ENCODE measurements at places on chromosomes 2 and 18.
A peak's percentile ranks its signal among the peaks of the same experiment; 100 is the strongest.

- DNase-seq, result no peak
These were observed 30.0 kb downstream of the ADCYAP1 start for GRCh38 chr18:934518-935133.

- DNase-seq, result peak; percentile 36
These were observed 80.0 kb downstream of the GFPT1 start for GRCh38 chr2:69306822-69307578.

DNA sequence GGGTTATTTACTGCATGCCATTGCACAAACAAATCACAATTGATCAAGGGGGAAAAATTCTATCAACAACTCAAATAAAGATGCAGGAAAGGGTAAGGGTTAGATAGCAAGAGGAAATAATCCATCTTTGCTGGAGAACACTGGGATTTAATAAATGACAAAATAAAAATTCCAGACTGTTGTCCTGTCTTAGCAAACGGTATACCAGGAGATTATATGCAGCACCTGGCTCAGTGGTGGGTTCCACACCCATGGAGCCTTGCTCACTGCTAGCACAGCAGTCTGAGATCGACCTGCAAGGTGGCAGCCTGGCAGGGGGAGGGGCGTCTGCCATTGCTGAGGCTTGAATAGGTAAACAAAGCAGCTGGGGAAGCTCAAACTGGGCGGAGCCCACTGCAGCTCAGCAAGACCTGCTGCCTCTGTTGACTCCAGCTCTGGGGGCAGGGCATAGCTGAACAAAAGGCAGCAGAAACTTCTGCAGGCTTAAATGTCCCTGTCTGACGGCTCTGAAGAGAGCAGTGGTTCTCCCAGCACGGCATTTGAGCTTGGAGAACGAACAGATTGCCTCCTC lies 296.5 kb upstream of the THSD7B start:
- no peak for DNase-seq

DNA sequence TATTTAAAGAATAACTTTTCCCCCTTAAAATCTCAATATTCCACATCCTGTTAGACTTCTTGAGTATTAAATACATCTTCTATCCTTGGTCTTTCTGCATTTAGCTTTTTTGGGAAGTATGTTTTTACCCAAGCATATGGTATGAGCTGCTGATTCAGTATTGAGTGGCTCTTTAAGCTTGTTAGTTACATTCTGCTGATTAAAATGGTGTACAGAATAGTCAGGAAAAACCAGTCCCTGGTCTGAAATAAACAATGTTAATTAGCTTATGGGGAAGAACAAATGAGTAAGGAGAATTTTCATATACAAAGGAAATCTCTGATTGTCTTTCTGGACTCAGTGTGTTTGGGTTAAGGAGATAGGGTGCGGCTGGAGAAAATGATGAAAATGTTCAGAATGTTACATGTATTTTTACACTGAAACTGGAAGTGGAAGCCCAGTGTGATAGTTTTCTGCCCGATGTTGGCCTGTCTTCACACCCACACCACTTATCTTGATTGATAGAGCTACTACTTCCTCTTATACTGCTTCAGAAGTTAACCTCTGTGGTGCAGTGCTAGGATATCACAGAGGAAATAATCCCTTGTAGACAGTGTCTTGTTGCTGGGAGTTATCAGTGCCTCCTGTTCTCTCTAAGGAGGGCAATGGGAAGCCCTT lies 84.0 kb downstream of the MSH2 start:
- no peak for DNase-seq

DNA sequence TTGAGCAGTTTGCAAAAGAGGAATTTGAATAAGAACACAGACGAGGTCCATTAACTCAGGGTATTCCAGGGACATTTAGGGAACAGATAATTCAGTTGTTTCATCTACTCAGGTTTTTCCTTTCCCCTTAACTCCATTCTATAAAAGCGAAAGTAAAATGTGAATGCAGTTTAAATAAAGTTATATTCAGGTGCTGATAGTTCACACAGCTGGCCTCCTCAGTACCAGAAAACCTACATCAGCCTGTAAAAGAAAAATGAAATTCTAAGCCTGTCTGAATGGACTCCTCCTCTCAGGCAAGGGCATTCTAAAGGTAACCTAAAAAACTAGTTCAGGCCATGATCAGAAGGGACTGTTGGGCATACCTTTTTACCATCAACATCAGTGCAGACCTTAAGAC lies 873.8 kb downstream of the SUCLG1 start:
- DNase-seq, result no peak

DNA sequence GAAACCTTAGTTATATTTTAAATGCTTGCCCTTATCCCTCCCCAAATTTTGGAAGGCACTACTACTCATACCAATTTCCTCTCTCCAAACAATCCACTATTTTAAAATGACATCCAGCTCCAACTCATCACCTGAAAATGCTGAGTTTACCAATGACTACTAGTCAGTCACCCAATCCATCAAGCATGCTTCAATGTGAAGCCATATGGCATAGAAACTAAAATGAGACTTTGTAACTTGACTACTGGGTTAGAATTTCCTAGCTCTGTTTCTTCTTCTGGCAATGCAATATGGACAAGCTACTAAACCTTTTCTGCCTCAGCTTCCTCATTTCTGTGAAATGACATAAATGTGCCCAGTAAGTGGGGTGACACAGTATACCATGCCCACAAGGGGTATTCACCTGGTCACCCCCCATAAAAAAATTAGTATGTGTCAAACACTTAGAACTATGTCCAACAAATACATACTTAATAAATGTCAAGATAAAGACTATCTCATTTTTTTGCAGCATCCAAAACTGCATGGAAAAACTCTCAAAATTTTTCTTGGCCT lies 10.0 kb upstream of the STPG4 start:
- no peak for DNase-seq

DNA sequence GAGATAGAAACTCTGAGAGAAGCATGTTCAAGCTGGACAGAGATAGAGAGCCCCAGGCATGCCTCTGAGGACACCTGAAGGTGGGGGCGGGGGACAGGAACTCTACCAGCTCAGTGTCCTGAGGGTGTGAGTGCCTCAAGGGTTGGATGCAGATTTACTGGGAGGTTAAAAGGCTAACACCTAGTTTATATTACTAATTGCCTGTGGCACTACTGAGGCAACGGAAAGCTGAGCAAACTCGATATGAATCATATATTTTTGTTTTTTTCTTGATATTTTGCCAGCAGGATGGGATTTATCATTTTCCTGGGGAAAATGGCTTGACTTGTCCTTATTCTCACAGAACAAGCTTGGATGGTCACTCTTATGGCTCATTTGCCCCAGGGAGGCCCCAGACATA lies 319.5 kb downstream of the ALK start:
- no peak for DNase-seq

- DNase-seq, result no peak
These were observed 389.5 kb upstream of the NRP2 start for GRCh38 chr2:205292665-205293295.

DNA sequence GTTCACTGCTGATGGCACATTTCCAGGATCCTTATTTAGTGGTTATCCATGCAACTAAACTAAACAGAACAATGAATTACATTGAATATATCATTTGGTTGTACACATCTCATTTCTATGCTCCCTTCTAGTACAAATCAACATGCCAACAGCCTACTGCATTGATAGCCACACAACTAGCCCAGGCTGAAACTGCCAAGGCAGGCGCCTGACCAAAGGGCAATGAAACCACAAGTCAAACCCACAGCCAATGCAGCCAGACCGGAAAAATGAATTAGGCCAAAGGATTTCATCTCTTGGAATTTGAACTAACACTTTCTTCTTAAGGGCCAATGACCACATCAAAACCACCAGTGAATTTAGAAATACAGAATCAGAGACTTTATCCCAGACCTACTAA lies 196.4 kb downstream of the NOL4 start:
- no peak for DNase-seq

DNA sequence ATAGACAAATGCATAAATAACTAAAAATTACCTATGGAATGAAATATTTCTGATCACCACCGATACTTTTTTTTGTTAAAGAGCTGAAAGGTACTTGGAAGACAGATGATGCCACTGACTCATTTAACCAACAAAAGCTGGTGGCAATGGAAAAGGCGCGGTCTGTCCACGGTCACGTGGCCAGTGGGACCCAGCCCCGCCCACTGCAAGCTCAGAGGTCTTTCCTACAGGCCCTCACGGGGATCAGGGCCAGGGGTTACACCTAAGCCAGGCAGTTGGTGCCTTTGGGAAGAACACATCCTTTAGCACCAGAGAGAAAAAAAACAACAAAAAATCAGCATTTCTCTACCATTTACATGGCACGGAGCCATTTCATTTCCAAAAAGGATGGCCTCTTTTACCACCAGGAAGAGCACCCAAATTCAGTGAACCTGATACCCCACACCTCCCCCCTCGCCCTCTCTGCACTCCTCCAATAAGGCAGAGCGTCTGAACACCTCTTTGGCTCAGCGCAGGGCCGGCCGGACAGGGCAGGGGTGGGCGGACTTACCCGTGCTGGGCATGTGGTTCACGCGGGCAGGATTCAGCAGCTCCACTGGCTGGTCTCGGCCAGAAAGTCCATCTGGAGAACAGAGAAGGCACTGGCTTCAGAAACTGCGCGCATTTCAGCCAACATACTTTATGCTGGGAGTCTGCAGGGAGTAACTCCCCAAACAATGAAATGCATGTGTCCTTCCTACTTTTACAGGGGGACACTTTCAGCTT lies 164.6 kb downstream of the HDAC4 start:
- no peak for DNase-seq

DNA sequence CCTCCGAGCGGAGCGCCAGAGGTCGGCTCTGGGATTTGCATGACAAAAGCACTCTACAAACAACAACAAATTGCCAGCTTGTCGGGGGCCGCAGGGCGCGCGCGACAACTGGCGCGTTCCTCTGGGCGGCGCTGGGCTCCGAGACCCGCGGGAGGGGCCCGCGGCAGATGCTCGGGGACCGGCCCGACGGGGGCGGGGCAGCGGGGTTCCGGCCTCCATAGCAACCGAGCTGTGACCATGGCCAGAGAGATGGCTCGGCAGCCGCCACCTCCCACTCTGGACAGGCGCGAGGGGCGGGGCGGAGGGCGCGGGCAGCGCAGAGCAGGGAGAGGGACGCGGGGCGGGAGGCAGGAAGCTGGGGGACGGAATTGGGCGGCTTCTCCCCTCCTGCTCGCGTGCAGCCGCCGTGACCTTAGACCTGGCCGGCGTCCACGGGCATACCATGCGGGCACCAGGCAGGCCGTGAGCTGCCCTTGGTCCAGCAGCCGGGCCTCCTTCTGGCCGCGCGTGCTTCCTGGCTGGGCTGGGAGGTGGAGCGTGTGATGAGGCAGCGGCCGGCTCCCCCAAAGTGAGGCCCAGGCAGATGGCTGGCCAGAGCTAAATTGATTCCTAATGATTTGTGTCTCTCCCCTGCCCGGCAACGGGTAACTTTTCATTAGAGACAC lies 171.5 kb downstream of the CELF4 start:
- DNase-seq, result no peak

DNA sequence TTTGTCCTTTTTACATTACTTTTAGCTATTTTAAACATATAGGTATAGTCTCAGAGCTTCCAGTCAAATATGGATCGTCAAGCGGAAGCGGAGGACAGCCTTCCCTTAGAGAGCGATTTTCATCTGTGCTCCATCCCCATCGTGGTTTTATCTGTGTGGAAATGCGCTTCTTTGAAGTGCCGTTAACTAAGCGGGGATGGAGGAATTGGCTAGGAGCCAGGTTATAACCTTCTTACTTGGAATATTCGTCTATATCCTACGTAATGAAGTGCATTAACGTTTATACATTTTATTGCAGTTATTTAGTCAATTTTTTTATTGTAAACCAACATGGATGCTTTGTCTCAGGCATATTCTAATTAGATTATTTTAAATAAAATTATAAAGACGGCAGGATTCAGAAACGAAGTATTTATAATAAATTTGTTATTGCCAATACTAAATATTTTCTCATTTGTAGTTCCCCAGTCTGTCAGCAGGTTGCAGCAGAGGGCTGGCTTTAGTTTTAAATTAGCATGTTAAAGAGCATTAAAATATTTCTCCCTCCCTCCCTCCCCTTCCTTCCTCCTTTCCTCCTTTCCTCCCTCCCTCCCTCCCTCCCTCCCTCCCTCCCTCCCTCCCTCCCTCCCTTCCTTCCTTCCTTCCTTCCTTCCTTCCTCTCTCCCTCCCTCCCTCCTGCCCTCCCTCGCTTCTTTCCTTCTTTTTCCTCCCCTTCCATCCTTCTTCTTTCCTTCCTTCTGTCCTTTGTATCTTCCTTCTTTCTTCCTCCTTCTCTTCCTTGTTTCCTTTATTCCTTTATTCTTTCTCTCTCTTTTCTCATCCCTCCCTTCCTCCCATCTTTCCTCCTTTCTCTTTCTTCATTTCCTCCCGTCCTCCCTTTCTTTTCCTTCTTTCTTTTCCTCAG lies 80.6 kb upstream of the DOCK10 start:
- no peak for DNase-seq

DNA sequence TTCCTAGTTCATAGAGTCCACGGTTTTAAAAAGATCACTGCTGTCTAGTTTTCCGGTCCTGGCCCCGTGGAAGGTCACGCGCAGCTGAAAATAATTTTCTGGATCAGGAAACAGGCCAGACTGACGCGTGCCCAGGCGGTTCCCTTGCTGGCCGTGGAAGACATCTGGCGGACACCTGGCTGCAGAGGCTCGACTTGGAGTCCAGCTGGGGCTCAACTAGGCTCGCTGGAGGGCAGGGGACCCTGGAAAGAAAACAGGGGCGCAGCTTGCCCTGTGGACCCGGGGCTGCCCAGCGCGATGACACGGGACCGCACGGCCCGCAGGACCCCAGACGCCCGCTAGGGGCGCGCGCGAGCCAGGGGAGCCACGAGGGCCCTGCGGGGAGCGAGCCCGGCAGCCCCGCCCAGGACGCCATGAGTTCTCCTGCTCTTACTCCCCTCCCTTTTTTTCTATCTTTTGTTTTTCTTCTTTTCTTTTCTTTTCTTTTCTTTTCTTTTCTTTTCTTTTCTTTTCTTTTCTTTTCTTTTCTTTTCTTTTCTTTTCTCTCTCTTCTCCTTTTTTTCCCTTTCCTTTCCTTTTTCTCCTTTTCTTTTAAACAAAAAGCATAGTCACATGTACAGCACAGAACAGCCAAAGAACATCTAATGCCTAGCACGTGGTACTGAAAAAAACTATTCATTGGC lies 43.2 kb upstream of the UBE2F start:
- DNase-seq, result peak; percentile 36

GRCh38 chr18:2179498-2180183 lies 391.7 kb downstream of the METTL4 start:
- no peak for DNase-seq

DNA sequence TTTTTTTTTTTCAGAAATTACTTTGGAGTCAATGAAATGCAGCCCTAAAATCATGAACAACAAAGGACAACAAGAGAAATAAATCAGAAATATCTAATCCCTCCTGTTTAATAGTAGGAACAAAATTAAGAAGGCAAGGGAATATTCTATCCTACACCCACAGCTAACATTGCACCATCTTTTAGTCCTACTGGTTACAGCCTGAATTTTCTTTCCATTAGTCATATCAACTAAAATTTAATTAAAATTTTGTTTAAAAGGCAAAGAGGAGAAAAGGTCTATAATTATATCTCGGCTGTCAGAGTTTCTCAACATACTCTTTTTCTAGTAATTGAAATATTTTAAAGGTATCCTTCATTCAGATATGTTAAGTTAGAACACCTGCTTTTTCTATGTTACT lies 61.9 kb downstream of the DTNA start:
- DNase-seq, result no peak

- DNase-seq, result no peak
These were observed 193.5 kb downstream of the MYO3B start for GRCh38 chr2:170371231-170371998.

GRCh38 chr18:76482971-76483691 lies 11.9 kb downstream of the ZNF516 start:
- no peak for DNase-seq

- DNase-seq, result no peak
These were observed 144.4 kb upstream of the FBXO11 start for GRCh38 chr2:48050711-48051110.

- DNase-seq, result no peak
These were observed 125.5 kb upstream of the SPRED2 start for GRCh38 chr2:65557616-65558573.

Data from stimulated activated CD8-positive, alpha-beta memory T cell treated with anti-CD3 and anti-CD28 coated beads, Interleukin-2, amount 100 ng/mL, for 1 hour (primary cell).